Central memory CD8-positive, alpha-beta T cell (primary cell): ENCODE measurements at places on chromosomes 1 and 21.

- no peak for DNase-seq
Observed at GRCh38 chr1:228101614-228101993, 1.5 kb downstream of the C1orf35 start.

- DNase-seq, result peak; percentile 84
Observed at GRCh38 chr1:181142096-181142958, 53.8 kb downstream of the IER5 start.

DNA sequence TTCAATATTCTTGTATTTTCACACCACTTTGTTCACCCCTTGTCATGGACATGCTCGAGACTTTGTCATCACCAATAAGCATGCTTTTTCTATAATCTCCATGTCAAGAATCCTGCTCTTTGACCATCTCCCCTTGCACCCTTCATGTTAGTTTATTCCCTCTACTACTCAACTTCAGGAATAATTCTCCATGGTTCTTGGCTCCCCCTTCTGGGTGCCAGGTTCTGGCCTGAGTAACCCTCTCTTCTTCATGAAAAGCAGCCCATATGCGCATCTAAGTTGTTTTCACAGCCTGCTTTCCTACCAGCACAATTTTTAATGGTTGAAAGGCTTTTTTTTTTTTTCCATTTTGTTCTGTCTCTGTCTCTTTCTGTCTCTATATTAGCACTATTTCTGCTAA lies 160.7 kb downstream of the LEPR start:
- DNase-seq, result no peak

DNA sequence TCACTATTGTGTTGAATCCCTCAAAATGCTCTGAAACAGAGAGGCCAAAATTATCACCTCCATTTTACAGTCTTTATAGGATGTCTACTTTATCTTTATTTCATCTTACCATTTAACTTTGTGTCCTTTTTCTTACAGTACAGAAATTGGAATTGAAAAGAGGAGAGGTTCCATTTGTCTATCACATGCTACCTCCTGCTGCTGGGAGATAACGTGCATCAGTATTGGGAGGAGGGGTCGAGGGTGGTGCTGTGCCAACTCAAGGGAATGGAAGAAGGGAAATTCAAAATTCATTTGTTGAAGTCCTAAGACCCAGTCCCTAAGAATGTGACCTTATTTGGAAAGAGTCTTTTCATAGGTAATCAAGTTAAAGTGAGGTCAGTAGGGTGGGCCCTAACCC lies 85.3 kb downstream of the HHIPL2 start:
- DNase-seq, result no peak

- DNase-seq, result no peak
Observed at GRCh38 chr1:242402956-242403355, 121.5 kb downstream of the PLD5 start.

DNA sequence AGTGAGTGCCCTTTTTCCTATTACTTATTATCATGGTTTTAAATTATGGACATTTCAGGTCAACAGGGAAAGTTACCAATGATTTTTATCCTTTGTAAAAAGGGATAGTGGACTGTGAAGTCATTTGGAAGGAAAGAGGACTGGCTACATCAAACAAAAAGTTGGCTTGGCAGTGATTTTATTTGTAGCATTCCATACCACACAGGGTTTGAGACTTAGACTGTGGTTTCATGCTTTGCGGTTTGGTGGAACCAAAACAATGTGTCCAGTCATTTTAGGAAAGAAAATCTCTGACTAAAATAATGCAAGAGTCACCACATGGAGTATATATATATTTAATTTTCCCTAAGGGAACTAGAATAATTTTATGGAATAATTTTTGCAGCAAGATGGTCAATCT lies 239.5 kb downstream of the HMCN1 start:
- no peak for DNase-seq

DNA sequence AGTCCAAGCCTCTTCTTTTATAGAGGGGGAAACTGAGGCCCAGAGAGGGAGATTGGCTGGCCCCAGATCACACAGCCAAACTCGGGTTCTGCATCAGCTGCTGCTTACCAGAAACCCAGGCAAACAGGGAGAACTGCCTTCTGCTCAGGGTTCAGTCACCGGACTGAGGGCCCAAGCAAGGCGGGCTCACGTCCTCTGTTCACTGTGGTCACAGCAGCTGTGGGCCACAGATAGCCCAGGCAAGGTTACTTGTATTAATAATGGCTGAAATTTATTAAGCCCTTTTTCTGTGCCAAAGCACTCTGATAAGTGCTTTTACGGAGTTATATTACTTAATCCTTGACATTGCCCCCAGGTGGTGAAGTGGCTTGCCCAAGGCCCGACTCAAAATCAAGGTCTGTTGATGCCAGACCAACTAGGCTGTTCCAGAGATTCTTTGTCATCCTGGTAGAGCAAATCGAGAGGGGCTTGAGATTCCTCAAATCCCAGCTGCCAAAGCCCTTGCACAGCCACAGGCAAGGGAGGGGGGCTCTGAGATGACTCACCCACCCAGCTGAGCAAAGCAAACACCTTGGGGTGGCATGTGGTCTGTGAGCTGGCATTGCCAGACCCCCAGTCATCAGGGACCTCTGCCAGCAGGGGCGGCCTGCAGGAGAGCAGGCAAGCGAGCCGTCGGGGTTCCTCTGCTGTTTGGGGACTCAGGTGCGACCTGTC lies 36.5 kb downstream of the EPHB2 start:
- no peak for DNase-seq

DNA sequence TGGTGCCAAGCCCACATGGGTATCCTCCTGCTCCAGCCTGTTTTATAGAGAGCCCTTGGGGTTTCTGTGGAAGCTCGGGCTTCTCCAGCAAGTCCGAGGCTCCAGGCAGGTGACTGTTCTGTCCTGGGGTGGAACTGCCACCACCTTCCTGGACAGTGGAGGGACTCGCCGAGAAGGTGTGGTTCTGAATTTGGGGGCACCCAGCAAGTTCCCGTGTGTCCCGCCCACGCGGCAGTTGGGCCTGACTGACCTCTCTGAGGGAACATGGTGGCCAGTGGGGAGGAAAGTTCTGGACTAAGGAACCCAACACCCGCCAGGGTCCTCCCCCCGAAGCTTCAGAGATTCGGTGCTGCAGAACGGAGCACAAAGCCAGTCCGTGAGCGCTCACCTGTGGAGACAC lies 158.1 kb upstream of the C1orf174 start:
- no peak for DNase-seq

DNA sequence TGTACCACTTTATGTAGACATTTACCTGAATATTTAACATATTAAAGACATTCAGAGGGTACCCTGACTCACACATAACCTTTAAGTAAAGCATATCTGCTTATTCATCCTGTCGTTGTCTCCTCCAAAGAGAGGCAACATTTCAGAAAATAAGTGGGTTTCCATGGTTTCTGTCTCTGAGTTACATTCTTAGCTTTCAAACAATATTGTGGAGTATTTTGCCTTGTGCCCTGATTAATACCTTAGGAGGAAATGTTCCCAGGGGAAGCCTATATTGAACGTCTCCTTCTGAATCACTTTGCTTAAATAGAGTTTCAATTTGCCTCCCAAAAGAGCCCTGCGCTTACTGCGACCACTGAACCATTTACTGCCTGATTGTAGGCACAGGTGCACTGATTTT lies 26.1 kb downstream of the PALMD start:
- no peak for DNase-seq

DNA sequence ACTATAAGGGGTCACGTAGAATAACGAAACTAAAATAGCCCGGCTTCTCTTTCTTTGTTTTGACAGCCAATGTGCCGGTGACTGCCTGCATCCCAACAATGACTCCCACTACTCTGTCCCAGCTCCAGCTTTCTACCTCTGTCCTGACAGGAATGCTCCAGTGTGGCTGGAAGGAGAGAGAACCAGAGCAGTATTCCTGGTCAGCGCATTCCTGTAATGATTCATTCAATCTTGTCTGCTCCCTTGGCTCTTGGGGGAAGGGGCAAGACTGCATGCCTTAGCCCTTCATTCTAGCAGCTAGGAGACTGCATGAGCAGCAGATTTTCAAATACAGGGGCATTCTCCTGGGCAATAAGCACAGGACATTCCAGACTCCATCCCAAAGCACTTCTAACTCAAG lies 132.1 kb upstream of the PRMT6 start:
- DNase-seq, result no peak

DNA sequence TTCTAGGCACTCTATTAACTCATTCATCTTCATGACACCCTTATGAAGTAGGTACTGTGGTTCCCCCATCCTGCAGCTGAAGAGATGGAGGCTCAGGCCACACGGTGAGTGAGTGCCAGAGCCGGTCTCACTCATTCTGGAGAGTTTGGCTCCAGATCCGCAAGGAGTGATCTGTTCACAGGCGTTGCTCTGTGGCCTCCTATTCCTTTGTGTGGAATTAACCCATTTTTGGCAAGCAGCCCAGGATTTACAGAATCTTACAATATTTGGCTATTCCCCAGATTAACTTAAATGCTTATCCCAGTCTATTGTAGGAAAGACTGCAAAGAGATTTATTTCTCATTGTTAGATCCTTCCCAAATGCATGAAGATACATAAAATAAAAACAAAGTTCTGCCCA lies 29.6 kb downstream of the KIAA0040 start:
- no peak for DNase-seq

DNA sequence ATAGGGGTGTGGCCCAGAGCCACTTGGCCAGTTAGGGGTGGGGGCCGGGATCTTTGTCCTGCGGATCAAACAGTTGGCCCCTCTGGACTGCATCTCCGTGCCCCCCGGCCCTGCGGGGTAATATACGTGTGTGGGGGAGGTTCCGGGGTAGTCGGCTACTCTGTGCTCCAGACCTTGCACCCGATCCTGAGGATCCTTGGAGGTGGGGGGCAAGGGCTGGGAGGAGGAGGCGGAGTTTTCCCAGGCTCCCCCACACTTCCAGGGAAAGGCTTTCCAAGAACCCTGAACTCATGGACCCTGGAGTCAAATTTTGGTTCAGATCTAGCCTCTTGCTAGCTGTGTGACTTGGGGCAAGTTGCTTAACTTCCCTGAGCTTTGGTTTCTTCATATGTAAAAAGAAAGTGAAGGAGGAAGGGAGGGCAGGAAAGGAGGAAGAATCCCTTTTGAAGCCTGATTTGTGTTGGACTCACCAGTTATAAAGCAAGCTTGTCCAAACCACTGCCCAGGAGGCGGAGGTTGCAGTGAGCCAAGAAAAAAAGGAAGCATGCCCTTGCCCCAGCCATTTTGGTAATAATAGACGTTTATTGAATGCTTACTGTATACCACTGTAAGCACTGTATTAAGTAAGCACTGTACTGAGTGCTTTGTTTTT lies 686 bp downstream of the MIIP start:
- no peak for DNase-seq

GRCh38 chr1:4603295-4604110 lies 50.9 kb upstream of the AJAP1 start:
- no peak for DNase-seq

GRCh38 chr21:45148316-45148990 lies 74.1 kb downstream of the ADARB1 start:
- DNase-seq, result no peak

DNA sequence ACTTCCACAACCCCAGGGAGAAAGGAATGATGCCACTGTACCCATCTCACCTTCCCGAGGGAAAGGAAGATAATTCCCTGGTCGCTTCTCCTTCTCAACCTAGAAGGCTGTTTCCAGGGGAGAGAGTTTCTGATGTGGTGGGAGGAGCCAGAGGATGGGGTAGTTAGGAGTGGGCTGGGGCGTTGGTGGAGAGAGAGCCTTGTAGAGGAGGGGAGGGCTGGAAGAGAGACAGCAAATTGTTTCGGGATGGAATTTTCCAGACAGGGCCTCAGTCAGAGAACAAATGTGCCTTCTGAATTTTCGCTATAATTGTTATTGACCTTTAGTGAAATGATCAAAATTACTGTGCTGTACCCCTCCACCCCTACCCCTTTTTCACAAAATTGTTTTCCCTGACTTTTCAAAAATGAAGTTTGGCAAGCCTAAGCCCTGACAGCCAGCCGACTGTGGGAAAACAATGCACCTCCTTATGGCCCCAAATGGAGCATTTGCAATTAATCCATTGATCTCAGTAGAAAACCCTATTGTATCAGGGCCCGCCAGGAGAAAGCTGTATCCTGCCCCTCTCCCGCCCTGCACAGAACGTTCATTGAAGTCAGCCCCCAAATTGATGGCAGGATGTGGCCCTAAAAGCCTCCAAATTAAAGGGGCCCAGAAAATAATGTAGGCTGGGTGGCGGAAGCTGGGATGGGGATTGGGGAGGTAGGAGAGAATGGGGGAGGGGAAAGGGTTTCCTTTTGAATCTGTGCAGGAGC lies 69.1 kb upstream of the JUN start:
- no peak for DNase-seq

GRCh38 chr1:162035241-162035640 lies 11.6 kb upstream of the OLFML2B start:
- DNase-seq, result no peak

DNA sequence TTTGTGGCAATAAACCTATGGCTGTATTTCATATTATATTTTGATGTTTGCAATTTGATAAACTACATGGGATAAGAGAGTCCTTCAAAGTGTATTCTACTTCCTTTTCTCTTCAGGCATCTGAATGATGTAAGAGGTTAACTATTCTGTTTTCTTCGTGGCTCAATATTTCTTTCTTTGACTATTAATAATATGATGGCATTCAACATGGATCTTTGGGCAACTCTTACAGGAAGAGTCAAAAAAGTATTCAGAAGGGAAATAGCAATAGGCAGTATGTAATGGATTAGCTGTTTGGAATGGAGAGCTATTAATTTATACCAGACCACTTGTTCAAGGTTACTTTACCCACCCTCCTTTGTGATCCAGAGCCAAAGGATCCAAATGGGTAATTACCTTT lies 74.4 kb downstream of the HMCN1 start:
- DNase-seq, result no peak

GRCh38 chr1:61081686-61082310 lies 563 bp upstream of the NFIA start:
- no peak for DNase-seq

DNA sequence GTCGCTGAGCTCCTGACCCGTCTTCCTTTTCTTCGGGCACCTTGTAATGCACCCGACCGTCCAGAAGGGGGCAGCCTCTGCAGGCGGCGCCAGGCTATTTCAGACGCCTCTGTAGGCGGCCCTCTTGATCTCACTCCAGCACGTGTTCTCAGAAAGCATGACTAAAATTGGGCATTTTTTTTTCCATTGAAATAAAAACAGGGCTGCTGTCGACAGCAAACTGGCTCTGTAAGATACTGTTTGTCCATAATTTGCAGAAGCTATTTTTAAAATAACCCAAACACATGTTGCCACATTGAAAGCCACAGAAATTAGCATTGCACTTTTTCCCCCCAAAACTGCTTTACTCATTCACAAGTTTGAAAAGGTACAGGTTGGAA lies 78.0 kb downstream of the STUM start:
- peak; percentile 61 for DNase-seq

DNA sequence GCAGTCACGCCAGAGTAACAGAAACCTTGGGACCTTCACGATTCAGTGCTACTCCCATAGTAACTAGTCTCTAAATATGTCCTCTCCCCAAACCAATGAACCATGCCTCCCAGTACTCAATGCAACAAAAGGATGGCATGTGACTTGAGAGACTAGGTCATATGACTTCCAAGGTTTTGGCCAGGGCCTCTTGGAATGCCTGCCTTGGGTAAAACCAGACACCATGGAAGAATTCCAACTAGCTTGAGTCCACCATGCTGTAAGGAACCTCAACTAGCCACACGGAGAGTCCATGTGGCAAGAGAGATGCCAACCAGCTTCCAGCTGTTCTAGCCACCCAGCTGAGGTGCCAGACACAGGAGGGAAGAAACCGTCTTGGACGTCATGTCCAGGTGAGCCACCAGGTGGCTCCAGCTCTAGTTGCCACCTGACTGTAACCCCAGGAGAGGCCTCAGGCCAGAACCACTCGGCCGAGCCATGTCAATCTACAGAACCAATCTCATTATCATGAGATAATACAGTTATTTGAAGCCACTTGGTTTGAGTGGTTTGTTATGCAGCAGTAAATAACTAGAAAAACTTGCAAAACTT lies 115.0 kb downstream of the SYF2 start:
- DNase-seq, result no peak

GRCh38 chr1:66375125-66375524 lies 158.8 kb upstream of the SGIP1 start:
- DNase-seq, result no peak
